NCI-H187 treated with DMSO at 0.1 percent for 48 hours (cell line): ENCODE measurements at places on chromosomes 2 and 18.

DNA sequence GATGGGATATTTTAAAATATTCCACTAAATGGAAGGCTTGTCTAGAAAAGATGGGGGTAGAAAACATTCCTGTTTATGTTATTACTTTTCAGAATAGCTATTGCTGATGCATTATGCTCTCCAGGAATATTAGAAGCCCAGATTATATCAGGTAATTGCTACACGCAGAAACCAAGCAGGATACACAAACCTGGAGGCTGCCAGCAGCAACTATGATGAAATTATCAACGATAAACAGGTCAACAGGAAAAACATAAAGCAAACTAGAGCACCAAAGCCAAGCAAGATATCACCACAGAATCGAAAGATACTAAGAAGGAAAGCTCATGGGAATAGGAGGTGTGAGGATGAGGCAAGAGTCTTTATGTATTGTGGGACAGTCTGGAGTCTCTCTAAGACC, 113.2 kb upstream of the SPATS2L start:
- no peak for DNase-seq

DNA sequence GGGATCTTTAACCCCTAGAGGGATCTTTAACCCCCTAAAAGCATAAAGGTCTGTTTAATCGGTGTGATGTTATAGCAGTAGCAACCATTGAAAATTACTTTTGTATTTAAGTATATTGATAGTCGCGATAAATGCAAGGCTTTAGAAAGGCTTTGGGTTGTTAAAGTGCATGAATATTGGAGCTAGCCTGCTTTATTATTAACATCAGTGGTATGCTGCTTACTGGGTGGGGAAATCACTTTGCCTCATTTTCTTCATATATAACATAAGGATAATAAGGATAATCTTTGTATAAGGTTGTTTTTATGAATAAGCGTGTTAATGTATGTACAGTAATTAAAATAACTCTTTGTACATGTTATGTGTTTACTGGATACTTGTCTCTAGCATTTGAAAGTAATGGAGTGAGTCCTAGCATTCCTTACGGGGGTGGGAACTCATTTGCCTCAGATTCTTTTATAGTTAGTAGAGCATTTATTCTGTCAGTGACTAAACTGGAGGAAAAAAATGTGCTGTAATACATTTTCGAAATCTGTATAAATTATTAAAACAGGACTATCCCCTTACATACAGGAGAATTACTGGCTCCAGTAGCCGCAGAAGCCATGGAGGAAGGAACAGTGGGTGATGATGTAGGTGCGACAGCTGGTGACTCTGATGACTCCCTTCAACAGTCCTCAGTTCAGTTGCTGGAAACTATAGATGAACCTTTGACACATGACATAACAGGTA, 122.2 kb downstream of the BIRC6 start:
- DNase-seq: no peak

GRCh38 chr18:25998461-25998860, 92.0 kb downstream of the SS18 start:
- no peak for DNase-seq

DNA sequence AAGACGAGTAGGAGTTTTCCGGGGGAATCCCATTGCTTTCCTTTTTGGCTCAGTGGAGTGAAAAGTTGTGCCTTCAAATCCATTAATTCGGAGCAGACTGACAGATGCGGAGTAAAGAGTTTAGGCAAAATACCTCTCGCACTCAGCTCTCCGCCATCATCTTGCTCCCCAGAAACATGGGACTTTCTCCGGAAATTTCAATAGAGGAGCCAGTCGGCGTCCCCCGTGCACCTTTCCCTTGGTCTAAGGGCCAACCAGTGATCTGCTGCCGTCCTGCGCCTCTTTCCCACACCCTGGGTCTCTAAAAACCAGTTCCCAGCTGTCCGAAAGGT, 318 bp downstream of the TYW5 start:
- DNase-seq: no peak

DNA sequence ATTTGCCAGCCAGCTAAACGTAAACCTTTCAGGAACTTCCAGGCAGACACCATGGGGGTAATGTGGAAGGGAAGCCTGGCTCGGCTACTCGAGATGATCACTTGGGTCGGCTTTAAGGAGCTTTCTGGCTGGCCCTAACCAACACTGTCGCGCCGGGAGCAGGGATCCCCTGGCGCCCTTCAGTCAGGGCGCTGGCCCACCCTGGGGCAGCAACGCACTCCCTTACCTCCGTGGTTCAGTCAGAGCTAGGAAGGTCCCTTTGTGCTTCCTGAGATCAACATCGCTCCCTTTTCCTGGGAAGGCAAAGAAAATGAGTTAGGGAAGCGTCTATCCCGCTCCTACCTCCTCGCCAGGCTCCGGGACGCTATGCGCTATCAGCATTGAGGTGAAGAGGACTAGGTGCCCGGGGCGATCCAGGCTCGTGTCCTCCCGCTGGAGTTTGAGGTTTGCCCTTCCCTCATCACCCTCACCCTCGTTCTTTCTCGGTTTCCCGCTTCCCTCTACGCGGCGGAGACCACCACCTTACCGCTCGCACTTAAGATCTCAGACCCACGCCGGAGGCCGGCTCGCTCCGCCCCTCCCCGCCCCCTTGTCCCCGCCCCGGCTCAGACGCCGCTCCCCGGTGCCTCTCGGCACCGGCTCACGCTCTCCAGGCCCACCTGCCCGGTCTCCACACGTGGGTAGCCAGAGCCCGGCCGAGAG, 449 bp upstream of the ATRAID start:
- peak; percentile 35 for DNase-seq

- DNase-seq: no peak
Observed at GRCh38 chr18:56836173-56836572, 185.0 kb downstream of the WDR7 start.

- DNase-seq: no peak
Observed at GRCh38 chr2:66862885-66863650, 428.1 kb downstream of the MEIS1 start.

- no peak for DNase-seq
Observed at GRCh38 chr2:170887896-170888295, 41.2 kb upstream of the GORASP2 start.

DNA sequence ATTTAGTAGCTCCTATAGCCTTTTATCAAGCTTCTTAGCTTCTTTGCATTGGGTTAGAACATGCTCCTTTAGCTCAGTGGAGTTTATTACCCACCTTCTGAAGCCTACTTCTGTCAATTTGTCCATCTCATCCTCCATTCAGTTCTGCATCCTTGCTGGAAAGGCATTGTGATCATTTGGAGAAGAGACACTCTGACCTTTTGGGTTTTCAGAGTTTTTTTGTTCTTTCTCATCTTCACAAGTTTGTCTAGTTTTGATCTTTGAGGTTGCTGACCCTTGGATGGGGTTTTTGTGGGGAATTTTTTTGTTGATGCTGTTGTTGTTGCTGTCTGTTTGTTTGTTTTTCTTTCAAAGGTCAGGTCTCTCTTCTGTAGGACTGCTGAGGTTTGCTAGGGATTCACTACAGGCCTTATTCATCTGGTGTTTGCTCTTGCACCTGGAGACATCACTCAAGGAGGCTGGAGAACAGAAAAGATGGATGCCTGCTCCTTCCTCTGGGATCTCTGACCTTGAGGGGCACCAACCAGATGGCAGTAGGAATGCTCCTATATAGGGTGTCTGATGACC, 13.9 kb upstream of the TANK start:
- DNase-seq: no peak

GRCh38 chr2:45731141-45731540, 79.7 kb downstream of the PRKCE start:
- DNase-seq: no peak

- DNase-seq: no peak
Observed at GRCh38 chr2:197306024-197306695, 4.4 kb downstream of the ANKRD44 start.

GRCh38 chr18:46456691-46457090, 200.3 kb downstream of the LOXHD1 start:
- DNase-seq: no peak

GRCh38 chr18:70415823-70416488, 127.1 kb downstream of the SOCS6 start:
- DNase-seq: peak; percentile 93

DNA sequence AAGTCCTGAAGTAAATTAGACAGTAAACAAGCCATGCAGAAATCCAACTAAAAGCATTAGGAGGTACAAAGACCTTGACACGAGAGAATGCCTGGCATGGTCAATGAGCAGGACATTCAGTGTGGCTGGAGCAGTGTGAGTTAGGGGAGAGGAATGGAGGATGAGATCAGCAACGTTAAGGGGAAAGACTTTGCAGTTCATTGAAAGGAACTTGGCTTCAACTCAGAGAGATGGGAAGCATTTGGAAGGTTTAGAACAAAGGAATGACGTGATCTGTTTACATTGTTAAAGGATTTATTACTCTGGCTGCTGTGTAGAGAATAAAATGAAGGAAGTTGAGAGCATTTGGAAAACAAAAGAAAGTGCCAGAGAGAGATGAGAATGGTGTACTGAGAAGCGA, 621.3 kb downstream of the XIRP2 start:
- DNase-seq: peak; percentile 13

DNA sequence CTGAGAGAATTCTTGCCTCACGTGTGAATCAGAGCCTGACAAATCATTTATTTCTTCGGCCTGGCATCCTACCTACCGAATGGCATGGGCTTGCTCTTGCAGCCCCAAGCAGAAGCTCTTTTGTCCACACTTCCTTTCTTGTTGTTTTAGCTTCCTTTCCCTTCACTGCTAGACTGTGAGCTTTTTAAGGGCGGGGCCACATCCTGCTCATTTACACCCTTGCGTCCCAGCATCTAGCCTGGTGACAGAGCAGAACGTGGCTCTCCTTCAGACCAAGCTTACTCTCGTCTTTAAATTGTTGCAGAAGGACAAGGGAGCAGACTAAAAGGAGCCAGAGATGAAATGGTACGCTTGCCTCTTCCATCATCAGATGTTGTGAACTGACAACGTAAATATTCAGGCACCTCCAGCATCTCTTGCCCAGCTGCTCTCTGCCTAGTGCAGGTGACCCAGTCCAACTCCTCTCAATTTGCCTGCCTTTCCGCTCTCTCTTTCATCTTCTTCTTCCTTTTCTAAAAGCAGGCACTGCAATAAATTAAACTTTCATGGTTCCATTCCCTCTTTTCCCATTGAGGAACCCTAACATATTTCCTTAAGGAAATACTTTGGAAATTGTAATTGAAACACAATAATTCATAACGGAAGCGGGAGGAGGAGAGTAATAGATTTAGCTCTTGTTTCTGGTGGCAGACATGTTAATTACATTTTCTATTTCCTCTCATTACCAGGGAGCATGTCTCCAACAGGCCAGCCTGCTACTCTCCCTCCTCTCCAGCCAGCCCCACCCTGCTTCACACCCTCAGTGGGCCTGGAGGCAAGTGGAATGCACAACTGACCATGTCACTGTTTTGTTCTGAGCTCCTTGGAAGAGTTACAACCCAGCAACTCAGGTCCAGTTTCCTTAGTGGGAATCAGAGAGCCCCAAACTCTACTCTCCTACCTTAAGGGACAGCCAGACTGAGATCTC, 228.1 kb upstream of the TRIB2 start:
- DNase-seq: no peak

GRCh38 chr2:53701221-53701620, 66.4 kb upstream of the CHAC2 start:
- DNase-seq: no peak

DNA sequence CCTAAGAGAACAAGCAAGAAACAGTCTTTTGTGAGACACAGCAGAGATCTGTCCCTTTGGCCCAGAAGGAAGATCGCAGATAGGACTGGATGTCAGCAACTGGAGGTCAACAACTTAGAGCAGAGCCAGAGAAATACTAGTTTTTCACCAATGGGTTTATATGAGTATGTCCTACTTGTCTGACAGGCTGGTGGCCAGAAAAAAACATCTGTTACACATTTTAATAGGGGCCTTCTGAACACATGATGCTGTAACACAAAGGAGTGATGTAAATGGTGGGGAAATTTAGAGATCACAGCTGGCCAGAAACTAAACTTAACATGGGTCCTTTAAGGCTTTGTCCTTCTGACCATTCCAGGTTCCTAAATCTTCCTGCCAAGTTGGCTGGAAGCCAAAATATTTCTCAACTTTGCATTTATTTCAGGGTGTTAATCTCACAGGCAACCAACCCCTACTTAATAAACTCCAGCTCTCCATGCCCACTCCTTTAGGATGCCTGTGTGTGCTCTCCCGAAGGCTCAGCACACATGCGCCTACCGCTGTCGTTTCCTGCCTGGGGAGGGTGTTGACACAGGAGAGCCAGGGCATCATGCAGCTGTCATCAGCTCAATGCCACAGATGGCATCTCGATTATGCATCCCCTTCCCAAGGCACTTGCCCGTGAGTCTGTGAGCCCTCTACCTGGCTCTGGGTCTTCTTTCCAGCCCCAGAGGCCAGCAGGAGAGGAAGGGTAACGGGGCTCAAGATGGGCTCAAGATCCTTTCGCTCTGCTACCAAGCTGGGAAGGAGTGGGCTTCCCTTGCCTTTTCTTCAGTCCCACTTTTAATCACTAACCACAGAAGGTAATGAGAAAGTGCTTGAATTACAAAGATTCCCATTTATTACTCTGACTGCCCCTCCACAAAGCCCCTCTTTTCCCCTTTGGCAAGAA, 252.5 kb downstream of the ETAA1 start:
- DNase-seq: no peak

GRCh38 chr2:74499267-74499939, at the start of gene LBX2:
Gene LBX2, minus strand, starts transcription at chr2:74499603. Its CDS starts 66 bp downstream, at chr2:74499537.
- DNase-seq: no peak

- DNase-seq: no peak
Observed at GRCh38 chr2:79721966-79722365, 209.1 kb downstream of the CTNNA2 start.

- no peak for DNase-seq
Observed at GRCh38 chr2:215314896-215315295, 3.0 kb downstream of the ATIC start.

DNA sequence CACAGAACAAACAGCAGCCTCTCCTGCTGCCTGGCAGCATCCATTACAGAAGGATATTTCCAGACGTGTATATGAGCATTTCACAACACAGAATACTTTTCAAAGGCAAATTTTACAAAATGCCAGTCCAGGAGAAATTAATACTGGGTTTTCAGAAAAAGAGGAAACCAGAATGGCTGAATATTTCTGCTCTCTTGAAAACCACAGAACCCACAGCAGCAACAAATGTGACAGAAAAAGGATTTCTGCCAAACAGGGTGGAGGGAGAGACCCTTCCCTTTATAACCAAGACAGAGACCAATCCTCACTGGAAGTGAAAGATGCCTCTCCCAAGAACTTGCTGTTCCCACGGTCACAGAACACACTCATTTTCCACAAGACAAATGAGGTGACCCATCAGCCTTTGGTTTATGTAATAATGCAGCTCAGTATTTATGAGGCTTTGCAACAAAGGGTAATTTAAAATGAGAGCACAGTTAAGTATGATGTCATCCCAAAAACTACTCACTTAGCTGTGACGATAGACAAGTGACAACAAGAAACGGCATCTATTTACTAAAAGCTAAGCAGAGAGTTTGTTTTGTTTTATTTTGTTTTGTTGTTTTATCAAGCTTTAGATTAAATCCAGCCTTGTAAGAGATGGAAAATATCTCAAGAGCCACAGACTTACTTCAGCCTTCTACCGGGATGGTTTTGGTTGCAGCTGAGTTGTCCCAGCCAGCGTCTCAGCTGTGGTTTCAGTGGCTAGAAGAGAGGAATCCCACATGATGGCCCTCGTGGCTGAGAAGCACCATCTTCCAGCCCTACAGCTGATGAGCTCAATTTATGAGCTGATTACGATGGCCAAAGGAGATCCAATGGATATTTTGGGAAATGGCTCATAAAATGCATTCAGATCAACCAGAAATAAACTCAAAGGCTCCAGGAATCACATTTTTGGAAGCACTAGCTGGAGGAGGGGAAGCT, 249.3 kb upstream of the AGAP1 start:
- no peak for DNase-seq

GRCh38 chr2:118250001-118250400, 161.7 kb downstream of the INSIG2 start:
- DNase-seq: no peak

- no peak for DNase-seq
Observed at GRCh38 chr2:233976690-233977294, 59.6 kb downstream of the TRPM8 start.
